Thymus (tissue), 14 donors: ENCODE measurements at places on chromosomes 7 and 10. TPM values are rescaled to one million over a fixed set of nuclear protein-coding genes. Genes with fewer than 3 reads are reported as not detected.

GRCh38 chr7:79520543-79520942 is 67.1 kb upstream of the MAGI2 start:
- no peak overlapping the region for H3K27ac ChIP-seq
- no peak overlapping the region for H3K4me3 ChIP-seq
- no peaks in the 10 kb centered on the region for H3K36me3 ChIP-seq
- no peak for DNase-seq
- no peaks in the 10 kb centered on the region for H3K27me3 ChIP-seq

DNA sequence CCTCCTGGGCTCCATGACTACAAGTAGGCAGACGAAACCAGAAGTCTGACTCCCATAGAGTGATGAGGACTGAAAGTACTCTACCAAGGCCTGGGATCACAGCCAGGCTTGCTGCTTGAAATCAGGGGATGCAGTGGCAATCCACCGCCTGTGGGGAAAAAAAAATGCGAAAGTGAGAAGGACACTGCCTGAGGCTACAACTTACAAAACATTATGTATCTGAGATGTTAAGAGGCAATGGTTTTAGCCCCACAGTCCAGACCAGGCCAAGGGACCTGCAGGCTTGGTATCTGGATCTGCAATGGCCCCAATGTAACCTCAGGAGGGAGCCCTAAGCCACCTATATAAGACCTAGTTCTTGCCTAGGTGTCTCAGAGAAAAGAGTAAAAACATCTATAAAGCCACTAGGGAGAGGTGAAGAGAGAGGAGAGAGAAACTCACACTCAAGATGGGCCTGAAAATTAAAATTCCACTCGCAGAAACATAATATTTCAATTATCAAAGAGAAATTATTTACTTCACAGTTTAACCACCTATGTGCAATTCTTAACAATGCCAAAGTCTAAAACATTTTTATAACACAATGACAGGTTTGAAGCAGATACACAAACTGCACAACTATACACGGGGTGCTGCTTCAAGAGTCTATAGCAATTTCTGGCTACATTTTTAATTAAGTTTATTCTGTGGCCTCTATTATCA is 13.9 kb downstream of the DNAJC1 start:
- no peak overlapping the region for H3K27ac ChIP-seq
- no peaks in the 10 kb centered on the region for H3K36me3 ChIP-seq
- H3K4me1 ChIP-seq = no peaks in the 10 kb centered on the region
- DNase-seq = peak; percentile 25

DNA sequence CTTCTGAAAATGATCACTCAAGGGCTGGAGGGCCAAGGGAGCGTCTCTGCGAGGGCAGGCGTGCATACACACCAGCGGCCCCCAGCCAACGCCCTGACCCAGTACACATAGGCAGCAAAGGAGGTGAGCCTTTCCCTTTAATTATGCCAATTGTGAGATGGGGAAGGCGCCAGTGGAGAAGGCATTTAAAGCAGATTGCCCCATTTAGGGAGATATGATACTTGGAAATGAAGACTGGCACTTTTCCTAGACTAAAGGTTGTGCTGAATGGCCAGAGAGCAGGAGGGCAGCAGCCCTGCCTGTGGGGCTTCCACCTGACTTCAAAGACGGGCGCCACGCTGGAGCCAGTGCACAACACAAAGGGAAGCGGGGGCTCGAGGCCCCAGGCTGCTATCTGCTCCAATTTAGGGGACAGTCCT is 24.1 kb downstream of the HIPK2 start:
- no peak for DNase-seq
- peaks cover 3% of the 10 kb centered on the region for H3K36me3 ChIP-seq
- H3K4me1 ChIP-seq = peaks cover 51% of the 10 kb centered on the region

DNA sequence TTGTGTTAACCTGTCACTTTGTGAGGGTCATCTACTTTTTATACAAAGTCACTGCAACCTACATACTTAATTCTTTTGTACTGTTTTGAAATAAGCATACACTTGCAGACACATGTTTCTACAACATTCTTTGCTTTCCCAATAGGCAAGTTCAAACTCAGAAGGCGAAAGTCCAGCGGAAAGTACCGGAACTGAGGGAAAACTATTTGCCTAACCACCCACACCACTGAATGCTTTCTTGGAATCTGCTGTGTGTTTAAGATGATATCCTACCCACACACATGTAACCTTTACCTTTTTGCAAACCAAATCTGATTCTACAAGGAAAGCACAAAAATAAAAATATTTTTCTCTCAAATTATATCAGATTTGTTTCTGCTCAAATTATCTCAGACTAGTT is 139.4 kb upstream of the AGR3 start:
- H3K4me3 ChIP-seq = no peak overlapping the region
- no peaks in the 10 kb centered on the region for H3K36me3 ChIP-seq
- H3K27ac ChIP-seq = no peak overlapping the region
- DNase-seq = no peak

DNA sequence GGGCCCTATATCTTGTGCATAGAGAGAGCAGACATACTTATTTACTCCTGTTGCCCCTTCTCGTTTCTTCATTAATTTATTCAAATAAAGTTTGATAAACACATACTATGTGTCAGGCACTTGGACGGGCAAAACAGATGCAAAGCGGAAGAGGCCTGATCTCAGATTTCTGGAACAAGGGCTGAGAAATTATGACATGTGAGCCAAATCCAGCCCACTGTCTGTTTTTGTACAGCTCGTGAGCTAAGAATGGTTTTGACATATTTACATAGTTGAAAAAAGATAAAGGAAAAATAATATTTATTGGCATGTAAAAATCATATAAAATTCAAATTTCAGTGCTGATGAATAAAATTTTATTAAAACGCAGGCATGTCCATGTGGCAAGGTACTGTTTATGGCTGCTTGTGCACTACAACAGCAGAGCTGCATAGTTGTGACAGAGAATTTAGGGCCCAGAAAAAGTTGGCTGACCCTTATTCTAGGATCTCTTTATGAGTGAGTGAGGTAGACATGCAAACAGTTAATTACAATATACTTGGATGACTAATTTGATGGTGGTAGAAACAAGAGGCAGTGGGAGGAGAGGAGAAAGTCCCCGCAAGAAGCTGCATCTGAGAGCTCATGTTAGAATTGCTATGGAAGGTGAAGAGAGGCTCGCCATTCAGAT is 68.1 kb upstream of the ITPRID1 start:
- H3K4me3 ChIP-seq = no peak overlapping the region
- H3K4me1 ChIP-seq = no peaks in the 10 kb centered on the region
- no peak for DNase-seq
- H3K27ac ChIP-seq = no peak overlapping the region

GRCh38 chr7:109821156-109821555 is 1251.5 kb downstream of the DNAJB9 start:
- no peaks in the 10 kb centered on the region for H3K4me1 ChIP-seq
- no peak overlapping the region for H3K27ac ChIP-seq
- no peak for DNase-seq
- no peaks in the 10 kb centered on the region for H3K36me3 ChIP-seq

DNA sequence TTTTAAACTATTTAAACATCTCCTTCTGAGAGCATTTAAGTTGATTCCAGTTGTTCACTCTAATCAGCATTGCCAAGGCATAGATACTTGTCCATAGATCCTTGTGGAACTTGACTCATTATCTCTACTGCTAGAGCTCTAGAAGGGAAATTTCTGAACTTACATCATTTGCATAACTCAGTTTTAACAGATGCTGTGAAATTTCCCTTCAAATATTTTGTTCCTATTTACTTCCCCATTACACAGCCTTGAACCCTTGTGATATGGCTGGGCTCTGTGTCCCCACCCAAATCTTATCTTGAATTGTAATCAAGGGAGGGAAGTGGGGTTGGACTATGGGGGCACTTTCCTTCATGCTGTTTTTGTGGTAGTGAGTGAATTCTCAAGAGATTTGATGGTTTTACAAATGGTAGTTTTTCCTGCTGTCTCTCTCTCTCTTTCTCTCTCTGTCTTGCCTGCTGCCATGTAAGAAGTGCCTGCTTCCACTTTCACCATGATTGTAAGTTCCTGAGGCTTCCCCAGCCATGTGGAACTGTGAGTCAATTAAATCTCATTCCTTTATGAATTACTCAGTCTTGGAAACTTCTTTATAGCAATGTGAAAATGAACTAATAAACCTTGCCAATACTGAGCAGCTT is 25.4 kb downstream of the INSIG1 start:
- H3K27me3 ChIP-seq = no peaks in the 10 kb centered on the region
- no peak for DNase-seq

- no peak for DNase-seq
- H3K36me3 ChIP-seq = peaks cover 4% of the 10 kb centered on the region
- no peaks in the 10 kb centered on the region for H3K4me1 ChIP-seq
- H3K27me3 ChIP-seq = peaks cover 38% of the 10 kb centered on the region
- H3K27ac ChIP-seq = no peak overlapping the region
These were observed 39.2 kb downstream of the AGAP3 start for GRCh38 chr7:151125470-151125845.

DNA sequence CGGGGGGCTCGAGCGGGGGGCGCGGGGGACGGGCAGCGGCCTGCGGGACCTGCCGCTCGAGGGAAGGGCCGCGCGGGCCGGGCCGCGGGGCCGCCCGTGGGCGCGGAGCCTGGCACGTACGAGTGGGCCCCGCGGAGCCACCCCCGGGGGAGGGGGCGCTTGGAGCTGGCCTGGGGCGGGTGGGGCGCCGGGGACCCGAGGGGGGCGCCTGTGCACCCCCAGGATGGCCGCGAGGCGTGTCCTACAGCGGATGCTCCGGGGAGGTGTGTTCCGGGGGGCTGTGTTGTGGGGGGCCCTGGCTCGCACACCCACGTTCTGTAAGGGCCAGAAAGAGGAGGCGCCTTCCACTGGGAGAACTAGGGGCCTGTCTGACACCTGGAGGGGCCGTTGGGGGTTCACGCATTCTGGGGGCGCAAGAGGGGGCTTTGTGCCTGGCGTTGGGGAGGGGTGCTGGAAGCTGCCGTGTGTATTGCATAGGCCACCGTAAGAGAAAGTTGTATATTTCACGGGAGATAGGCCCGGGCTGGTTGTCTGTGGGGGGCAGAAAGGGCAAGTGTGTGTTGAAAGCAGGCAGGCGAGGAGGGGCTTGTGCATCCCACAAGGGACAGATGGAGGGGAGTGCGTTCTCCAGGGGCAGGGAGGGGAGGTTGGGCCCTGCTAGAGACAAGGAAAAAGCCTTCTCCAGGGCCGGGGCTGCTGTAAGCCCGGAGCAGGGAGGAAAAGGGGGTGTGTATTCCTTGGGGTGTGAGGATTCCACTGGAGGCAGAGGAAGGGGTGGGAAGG is 663 bp downstream of the VPS37D start:
- H3K4me3 ChIP-seq = peak overlapping the region; percentile 83
- peaks cover 9% of the 10 kb centered on the region for H3K4me1 ChIP-seq
- H3K27me3 ChIP-seq = peaks cover 83% of the 10 kb centered on the region
- H3K27ac ChIP-seq = no peak overlapping the region

DNA sequence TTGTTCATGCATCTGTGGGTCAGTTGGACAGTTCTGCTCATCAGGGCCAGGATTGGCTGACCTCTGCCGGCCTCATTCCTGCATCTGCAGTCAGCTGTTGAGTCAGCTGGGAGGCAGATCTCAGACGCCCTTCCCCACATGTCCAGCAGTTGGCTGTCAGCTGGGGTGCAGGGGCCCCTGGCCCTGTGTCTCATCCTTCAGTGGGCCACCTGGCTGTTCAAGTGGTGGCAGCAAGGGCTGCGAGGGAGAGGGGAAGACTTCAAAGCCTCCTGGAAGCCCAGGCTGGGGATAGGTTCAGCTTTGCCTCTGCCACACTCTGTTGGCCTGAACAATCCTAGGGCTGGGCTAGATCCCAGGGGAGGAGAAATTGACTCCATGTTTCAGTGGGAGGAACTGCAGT is 33.2 kb downstream of the TACR2 start:
- H3K4me1 ChIP-seq = no peaks in the 10 kb centered on the region
- H3K27ac ChIP-seq = no peak overlapping the region
- peaks cover 74% of the 10 kb centered on the region for H3K36me3 ChIP-seq
- no peaks in the 10 kb centered on the region for H3K27me3 ChIP-seq
- DNase-seq = no peak
- H3K4me3 ChIP-seq = no peak overlapping the region

GRCh38 chr7:54426406-54426805 is 115.8 kb upstream of the VSTM2A start:
- no peaks in the 10 kb centered on the region for H3K36me3 ChIP-seq
- no peak overlapping the region for H3K27ac ChIP-seq
- no peaks in the 10 kb centered on the region for H3K4me1 ChIP-seq
- no peaks in the 10 kb centered on the region for H3K27me3 ChIP-seq
- no peak for DNase-seq
- H3K4me3 ChIP-seq = no peak overlapping the region

- H3K27ac ChIP-seq = no peak overlapping the region
- H3K4me1 ChIP-seq = no peaks in the 10 kb centered on the region
- DNase-seq = no peak
- no peaks in the 10 kb centered on the region for H3K27me3 ChIP-seq
- no peak overlapping the region for H3K4me3 ChIP-seq
These were observed 198.4 kb upstream of the KIAA1217 start for GRCh38 chr10:24010436-24010970.

DNA sequence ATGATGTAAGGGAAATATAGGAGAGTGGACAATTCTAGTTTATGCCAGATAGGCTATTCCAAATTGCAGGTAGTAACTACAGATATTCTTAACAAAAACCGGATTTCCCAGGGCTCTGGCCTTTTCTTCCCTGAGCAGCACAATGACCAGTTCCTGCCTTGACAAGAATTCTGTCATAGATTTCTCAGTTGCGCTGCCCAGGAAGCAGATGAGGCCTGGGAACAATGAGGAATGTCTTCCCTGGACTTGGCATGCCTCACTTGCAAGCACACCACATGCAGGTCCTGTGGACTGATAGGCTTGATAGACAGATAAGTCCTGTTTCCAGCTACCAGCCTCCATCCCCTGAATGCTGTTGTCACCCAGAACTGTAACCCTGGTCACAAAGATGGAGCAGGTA is 174.5 kb upstream of the PRSS58 start:
- H3K27me3 ChIP-seq = no peaks in the 10 kb centered on the region
- H3K36me3 ChIP-seq = no peaks in the 10 kb centered on the region
- peak overlapping the region; percentile 3 for H3K27ac ChIP-seq

DNA sequence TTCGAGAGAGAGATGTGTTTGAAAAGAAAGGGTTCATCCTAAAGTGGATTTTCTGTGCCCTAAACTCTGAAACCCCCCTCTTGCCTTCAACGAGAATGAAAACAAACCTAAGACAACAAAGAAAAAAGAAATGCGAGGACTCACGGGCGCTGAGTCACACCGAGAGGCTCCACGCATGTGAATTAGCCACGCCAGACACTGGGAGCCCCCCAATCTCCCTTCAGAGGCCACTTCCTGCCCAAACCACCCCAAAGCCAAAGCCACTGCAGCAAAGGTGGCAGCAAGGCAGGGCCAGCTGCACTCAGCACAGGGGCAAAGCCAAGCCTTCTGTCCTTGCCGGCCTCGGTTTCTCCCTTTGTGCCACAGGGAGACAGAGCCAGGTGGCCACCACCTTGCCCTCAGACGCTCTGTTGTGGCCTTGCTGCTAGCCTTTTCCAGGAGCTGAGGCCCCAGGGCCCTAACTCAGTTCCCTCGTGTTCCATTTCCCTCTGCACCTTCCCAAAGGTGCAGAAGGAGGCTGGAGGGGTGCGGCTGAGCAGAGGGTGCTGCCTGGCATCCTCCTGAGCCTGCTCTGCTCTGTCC is 93.3 kb downstream of the FAM53B start:
- H3K27ac ChIP-seq = peak overlapping the region; percentile 98
- DNase-seq = no peak
- H3K36me3 ChIP-seq = peaks cover 18% of the 10 kb centered on the region

The CALU gene
- 22.2 TPM for polyA plus RNA-seq

The PLAC9 gene
- polyA plus RNA-seq = 7.9 TPM

The HOXA2 gene
- 3.9 TPM for polyA plus RNA-seq

The ZNF37A gene
- polyA plus RNA-seq = 7.0 TPM

The CDC14C gene
- not detected for polyA plus RNA-seq

The ATP5F1C gene
- polyA plus RNA-seq = 257 TPM

The ANXA8L1 gene
- polyA plus RNA-seq = 46.1 TPM

The LIPM gene
- polyA plus RNA-seq = 0.57 TPM

The FXYD4 gene
- polyA plus RNA-seq = 0.59 TPM

The ZNF804B gene
- polyA plus RNA-seq = 0.02 TPM
